Small intestine (tissue), 16 donors: ENCODE measurements at places on chromosomes 13 and 19.

- H3K4me3 ChIP-seq, result no peak overlapping the region
- H3K36me3 ChIP-seq, result no peaks in the 10 kb centered on the region
- no peaks in the 10 kb centered on the region for H3K27me3 ChIP-seq
- peaks cover 6% of the 10 kb centered on the region for H3K4me1 ChIP-seq
Measured at GRCh38 chr13:99434258-99434788, 66.9 kb upstream of the TM9SF2 start.

DNA sequence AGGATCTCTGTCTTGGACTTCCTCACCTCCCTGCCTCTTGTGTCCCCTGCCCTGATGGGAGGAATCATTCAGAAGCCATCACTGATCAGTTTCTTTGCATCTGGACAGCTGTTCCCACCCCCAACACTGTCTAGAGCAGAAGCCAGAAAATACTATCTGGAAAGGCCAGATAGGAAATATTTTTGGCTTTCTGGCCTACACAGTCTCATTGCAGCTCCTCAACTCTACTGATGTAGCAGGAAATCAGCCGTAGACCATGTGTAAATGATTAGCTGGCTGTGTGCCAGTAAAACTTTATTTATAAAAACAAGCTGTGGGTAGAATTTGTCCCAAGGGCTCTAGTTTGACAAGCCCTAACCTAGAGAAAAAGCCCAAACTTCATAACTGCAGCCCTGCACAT lies 5.6 kb downstream of the SIGLEC7 start:
- H3K4me1 ChIP-seq, result no peaks in the 10 kb centered on the region
- H3K27me3 ChIP-seq, result no peaks in the 10 kb centered on the region

GRCh38 chr19:46693760-46694159 lies 23.2 kb downstream of the PRKD2 start:
- no peaks in the 10 kb centered on the region for H3K27me3 ChIP-seq
- peaks cover 21% of the 10 kb centered on the region for H3K36me3 ChIP-seq
- peaks cover 10% of the 10 kb centered on the region for H3K4me1 ChIP-seq
- DNase-seq, result no peak

GRCh38 chr19:46181388-46181779 lies 33.3 kb downstream of the IGFL2 start:
- H3K4me3 ChIP-seq, result no peak overlapping the region
- no peaks in the 10 kb centered on the region for H3K27me3 ChIP-seq
- no peak for DNase-seq
- H3K4me1 ChIP-seq, result no peaks in the 10 kb centered on the region
- H3K36me3 ChIP-seq, result no peaks in the 10 kb centered on the region
- H3K27ac ChIP-seq, result no peak overlapping the region

DNA sequence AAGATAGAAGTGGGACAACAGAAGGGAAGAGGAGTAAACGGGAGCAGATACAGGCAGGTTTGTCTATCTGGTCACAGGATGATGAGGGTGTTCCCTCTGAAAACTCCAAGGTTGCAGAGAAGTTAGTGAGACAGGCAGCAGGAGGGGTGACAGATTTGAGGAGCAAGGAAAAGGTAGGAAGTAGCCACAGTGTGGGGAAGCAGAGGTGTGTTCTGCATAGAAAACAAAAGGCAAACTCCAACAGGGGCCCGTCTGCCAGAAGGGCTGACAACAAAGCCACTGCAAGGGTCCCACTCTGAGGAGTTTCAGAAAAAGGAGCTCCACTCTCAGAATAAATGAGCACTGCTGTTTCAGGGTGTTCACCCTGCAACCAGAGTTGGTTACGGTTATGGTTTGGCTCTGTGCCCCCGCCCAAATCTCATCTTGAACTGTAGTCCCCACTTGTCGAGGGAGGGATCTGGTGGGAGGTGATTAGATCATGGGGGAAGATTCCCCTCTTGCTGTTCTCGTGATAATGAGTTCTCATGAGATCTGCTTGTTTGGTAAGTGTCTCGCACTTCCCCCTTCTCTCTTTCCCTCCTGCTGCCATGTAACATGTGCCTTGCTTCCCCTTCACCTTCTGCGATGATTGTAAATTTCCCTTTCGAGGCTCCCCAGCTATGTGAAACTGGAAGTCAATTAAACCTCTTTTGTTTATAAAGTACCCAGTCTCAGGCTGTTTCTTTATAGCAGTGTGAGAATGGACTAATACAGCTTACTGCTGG lies 32.1 kb downstream of the SMAD9 start:
- no peaks in the 10 kb centered on the region for H3K36me3 ChIP-seq
- no peak overlapping the region for H3K27ac ChIP-seq
- H3K4me1 ChIP-seq, result peaks cover 2% of the 10 kb centered on the region

DNA sequence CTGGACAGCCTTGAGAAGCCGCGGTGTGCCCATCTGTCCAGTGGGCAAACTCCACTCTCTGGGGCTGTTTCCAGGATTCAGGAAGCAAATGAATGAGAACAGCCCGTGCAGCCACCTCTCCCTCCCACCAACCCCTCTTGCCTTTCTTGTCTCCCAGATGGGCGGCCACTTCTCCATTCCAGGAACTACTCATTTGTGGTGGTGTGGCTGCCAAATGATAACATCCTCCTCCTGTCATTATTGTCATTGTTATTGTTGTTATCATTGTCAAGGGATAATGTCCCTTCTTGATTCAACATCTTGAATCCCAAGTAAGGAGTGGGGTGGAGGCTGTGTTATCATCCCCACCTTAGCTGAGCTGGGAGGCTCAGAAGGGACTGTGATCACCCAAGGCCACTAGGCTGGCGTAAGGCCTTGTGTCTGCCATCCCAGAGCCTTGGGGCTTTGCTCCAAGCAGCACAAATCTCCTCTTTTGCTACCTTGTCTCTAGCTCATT lies 1.6 kb downstream of the DNM2 start:
- H3K4me3 ChIP-seq, result peak overlapping the region; percentile 79
- no peaks in the 10 kb centered on the region for H3K27me3 ChIP-seq
- peak; percentile 39 for DNase-seq
- peaks cover under 1% of the 10 kb centered on the region for H3K4me1 ChIP-seq
- peak overlapping the region; percentile 87 for H3K27ac ChIP-seq
- H3K36me3 ChIP-seq, result no peaks in the 10 kb centered on the region

DNA sequence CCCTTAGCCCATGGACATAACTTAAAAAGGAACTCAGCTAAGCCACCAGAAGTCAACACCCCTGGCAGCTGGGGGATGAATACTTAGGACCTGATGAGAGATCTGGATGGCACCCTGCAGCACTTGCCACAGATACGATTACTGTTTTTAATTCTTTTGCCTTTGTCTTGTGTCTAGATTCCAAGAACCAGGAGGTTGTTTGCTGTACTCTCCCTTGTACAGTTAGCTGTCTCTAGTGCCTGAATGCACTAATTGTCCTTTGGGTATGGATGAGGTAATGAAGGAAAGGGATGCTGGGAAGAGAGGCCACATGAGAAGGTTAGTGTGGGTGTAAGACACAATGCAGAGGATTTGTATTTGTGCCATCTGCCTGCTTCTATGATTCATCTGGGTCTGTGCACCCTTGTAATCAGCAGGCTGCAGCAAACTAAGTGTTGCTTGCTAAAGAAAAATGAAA lies 385.8 kb downstream of the KCNRG start:
- H3K27me3 ChIP-seq, result no peaks in the 10 kb centered on the region
- H3K36me3 ChIP-seq, result no peaks in the 10 kb centered on the region
- no peak for DNase-seq
- H3K27ac ChIP-seq, result no peak overlapping the region
